Non-pigmented ciliary epithelial cell (primary cell): ENCODE measurements at places on chromosomes 12 and 14.

- DNase-seq, result no peak
Observed at GRCh38 chr12:52953181-52953841, 4.4 kb downstream of the KRT18 start.

DNA sequence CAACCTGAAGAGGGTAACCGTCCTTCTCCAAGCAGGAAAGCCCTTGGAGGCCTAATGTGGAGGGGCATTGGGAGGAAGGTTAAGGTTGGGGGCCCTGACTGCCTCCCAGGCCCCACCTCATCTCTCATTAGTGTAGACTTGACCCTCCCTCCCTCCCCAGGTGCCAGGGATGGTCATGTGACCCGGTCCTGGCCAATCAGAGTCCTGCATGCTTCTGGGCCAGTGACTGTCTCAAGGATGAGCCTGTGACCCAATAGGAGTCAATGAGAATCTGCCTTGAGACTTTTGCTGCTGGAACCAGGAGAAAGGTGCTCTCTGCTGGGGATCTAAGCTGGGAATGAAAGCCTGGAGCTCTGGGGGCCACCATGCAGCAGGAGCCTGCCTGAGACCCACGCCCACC is 70.8 kb downstream of the NCOR2 start:
- DNase-seq, result no peak

- no peak for DNase-seq
Observed at GRCh38 chr12:102950950-102951619, 6.4 kb upstream of the ASCL1 start.

- no peak for DNase-seq
Observed at GRCh38 chr14:31792726-31793125, 231.5 kb downstream of the NUBPL start.

GRCh38 chr12:121678716-121679300 is 9.4 kb upstream of the MORN3 start:
- DNase-seq, result no peak

DNA sequence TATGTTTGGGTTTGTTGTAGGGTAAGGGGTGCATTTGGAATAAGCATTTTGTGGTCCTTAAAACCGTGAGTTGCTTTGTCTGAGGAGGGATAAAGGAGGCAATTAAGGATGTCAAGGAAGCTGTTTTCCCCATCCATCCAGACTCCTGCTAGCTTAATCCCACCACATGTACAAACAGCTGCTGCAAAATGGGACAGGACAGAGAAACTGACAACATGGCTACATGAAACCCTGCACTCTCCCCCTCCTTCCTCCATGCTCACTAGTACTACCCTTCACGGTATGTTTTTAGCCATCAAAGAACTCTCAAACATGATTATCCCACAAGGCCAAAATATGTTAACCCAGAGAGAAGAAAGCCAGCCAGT is 20.6 kb downstream of the ST8SIA1 start:
- DNase-seq, result no peak

DNA sequence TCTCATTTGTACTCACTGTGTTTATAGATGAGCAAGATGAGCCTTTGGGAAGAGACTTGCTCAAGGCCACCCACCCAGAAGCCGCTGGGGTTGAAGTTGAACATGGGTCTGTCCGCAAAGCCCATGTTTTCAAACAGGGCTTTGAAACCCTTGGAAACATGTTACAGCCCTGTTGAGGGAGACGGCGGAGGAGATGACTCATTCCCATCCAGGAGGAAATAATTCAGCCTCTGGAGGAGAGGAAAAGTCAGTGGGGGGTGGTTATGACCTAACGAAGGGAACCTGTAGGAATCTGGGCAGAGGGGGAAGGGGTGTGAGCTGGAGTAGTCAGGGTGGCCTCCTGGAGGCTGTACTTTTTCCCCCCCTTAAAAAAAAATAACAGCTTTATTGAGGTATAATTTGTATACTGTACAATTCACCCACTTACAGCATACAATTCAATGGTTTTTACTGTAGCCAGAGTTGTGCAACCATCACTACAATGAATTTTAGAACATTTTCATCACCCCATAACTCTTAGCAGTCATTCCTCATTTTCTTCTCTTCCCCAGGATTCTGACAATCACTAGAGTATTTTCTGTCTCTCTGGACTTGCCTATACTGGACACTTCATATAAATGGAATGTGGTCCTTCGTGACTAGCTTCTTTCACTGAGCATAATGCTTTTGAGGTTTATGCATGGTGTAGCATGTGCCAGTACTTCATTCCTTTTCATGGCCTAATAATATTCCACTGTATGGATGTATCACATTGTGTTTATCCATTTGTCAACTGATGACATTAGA is 1.9 kb upstream of the RIN3 start:
- DNase-seq, result peak; percentile 88

DNA sequence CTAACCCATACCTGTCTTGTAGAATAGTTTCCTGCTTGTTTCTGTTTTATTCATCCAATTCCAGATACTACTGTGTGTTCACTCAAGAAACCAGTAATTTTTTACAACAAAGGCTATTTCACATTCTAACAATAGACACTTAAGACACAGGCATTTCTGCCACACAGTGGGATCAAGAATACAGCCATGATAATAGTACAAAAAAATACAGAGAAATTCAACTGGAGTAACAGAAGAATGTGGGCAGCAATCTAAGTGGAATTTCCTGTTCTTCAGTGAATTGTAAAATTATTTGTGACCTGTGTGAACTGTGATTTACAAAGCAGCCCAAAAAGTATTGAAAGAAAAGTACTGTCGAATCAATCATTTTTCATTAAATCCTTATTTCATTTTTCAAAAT is 282.9 kb downstream of the CCER1 start:
- DNase-seq, result peak; percentile 6
